B cell (primary cell): ENCODE measurements at places on chromosomes 13 and 19. TPM values are rescaled to one million over a fixed set of nuclear protein-coding genes. Genes with fewer than 3 reads are reported as not detected.

DNA sequence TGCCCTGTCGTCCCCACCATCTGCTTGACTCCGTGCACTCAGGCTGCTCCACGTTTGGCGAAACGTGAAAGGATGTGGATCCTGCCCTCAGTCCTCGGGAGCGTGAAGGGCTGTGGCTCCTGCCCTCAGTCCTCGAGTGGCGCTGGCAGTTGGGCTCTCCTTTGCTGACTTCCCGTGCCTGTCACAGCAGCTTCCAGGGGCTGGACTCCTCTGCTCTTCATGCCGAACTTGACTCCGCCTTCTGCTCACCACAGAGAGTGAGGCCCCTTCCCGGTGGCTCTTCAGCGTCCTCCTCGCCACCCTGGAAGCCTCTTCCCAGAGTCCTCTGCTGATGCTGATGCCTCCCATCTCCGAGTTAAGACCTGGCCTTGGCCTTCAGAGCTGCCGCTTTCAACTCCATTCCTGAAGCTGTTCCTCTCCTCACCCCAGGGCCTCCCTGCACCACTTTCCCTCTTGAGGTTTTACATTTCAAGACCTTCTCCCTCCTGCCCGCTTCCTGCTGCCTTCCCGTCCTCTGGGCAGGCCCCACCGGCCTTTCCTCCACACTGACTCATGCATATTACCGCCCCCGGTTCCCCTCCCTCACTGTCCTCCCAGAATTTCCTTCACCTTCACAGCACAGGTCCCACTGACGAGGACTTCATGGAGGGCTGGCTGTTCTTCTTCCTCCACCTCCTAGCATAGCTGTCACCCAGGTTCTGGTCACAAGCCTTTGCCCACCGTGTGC lies 111.7 kb downstream of the SHISA2 start:
- no peak for DNase-seq

DNA sequence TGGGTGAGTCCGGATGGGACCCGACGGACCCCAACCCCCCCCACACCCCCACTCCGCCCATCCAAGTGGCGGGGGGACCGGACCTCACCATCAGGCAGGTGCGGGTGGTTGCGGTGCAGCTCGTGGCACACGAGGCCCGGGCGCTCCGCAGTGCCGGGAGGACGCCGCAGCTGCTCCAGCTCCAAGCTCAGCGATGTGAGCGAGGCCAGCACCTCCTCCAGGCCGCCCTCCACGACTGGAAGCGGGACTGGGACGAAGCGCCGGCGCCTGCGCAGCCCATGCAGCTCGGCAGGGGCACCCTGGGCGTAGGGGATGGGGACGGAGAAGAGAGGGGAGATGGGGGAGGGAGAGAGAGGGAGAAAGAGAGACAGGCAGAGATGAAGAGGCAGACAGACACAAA lies 30.1 kb upstream of the OLFM2 start:
- DNase-seq = no peak

GRCh38 chr19:49335071-49335783 lies at the start of gene CD37:
Gene CD37, plus strand, starts transcription at chr19:49335406. Its CDS starts 135 bp downstream, at chr19:49335541.
- DNase-seq = peak; percentile 89

FXYD3 gene
- not detected in 2 replicates for total RNA-seq
